ENCODE measurements at places on chromosomes 16 and 17. TPM values are rescaled to one million over a fixed set of nuclear protein-coding genes. Genes with fewer than 3 reads are reported as not detected.

LRRC37B gene
- total RNA-seq: 37.7 TPM

TMEM238L gene
- total RNA-seq: 16.3 TPM

SYNGR3 gene
- 3.9 TPM for total RNA-seq

TP53TG3 gene
- total RNA-seq: not detected

FTSJ3 gene
- total RNA-seq: 19.6 TPM

ERN2 gene
- 77.3 TPM for total RNA-seq

HBA2 gene
- total RNA-seq: 9.1 TPM

NXN gene
- total RNA-seq: 4.7 TPM

UBB gene
- 574 TPM for total RNA-seq

TNP2 gene
- not detected for total RNA-seq

MYH3 gene
- total RNA-seq: 3.7 TPM

DLX4 gene
- total RNA-seq: not detected

C16orf54 gene
- 9.9 TPM for total RNA-seq

ESRP2 gene
- total RNA-seq: 67.4 TPM

TEX19 gene
- not detected for total RNA-seq

CDK5R1 gene
- 1.2 TPM for total RNA-seq

STAT5A gene
- total RNA-seq: 21.6 TPM

SLFN11 gene
- 4.0 TPM for total RNA-seq

BEAN1 gene
- not detected for total RNA-seq

ITGAX gene
- total RNA-seq: 0.70 TPM

TMEM100 gene
- total RNA-seq: 4.6 TPM

HBA1 gene
- not detected for total RNA-seq

SLC5A11 gene
- 73.2 TPM for total RNA-seq

PLA2G10 gene
- total RNA-seq: 15.7 TPM

MRC2 gene
- 19.2 TPM for total RNA-seq

MYOCD gene
- 5.2 TPM for total RNA-seq

BAHCC1 gene
- 28.1 TPM for total RNA-seq

ASPA gene
- total RNA-seq: 27.7 TPM

SLC16A11 gene
- 0.94 TPM for total RNA-seq

CSH1 gene
- not detected for total RNA-seq

LAT gene
- total RNA-seq: 15.3 TPM

SREBF1 gene
- total RNA-seq: 226 TPM

CPSF4L gene
- total RNA-seq: not detected

APOBR gene
- 12.6 TPM for total RNA-seq

RUNDC1 gene
- 37.3 TPM for total RNA-seq

TPSAB1 gene
- 130 TPM for total RNA-seq

WFIKKN2 gene
- not detected for total RNA-seq

NLE1 gene
- 5.1 TPM for total RNA-seq

KLHL10 gene
- not detected for total RNA-seq

ACSM5 gene
- total RNA-seq: 0.88 TPM

ITGB3 gene
- 7.6 TPM for total RNA-seq

TBC1D3C gene
- total RNA-seq: not detected

ACAP1 gene
- 15.6 TPM for total RNA-seq

PERCC1 gene
- total RNA-seq: not detected

C17orf78 gene
- total RNA-seq: 48.3 TPM

P2RX1 gene
- 27.2 TPM for total RNA-seq

MKS1 gene
- 20.9 TPM for total RNA-seq

ATP2A1 gene
- total RNA-seq: not detected

All from Peyer's patch (tissue), 4 donors.